Hepatocyte (in vitro differentiated cells): ENCODE measurements at places on chromosomes 16 and 17. TPM values are rescaled to one million over a fixed set of nuclear protein-coding genes. Genes with fewer than 3 reads are reported as not detected.

- peaks cover 8% of the 10 kb centered on the region for H3K4me1 ChIP-seq
- no peak overlapping the region for H3K4me3 ChIP-seq
- DNase-seq, result peak; percentile 66
- no peaks in the 10 kb centered on the region for H3K27me3 ChIP-seq
- H3K36me3 ChIP-seq, result no peaks in the 10 kb centered on the region
These were observed 3.1 kb upstream of the KRT36 start for GRCh38 chr17:41492771-41493170.

DNA sequence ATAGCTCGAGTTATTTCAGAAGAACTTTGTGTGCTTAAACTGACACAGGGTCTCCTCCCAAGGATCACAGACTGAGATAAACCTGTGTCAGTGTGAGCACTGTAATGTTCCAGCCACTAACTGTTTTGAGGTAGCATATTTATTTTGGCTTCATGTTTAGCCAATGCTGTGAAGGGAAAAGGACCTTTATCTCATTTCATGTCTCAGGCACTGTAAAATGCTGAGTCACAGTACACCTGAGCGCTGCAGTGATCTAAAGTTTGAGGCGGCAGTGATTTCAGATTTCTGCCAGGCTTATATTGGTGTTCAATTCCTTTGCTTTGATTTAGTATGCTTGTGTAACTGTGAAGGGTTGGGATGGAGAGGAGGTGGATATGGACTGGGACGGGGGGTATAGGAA, 3.1 kb upstream of the DNAJA2 start:
- H3K4me3 ChIP-seq, result no peak overlapping the region
- no peaks in the 10 kb centered on the region for H3K27me3 ChIP-seq
- no peaks in the 10 kb centered on the region for H3K36me3 ChIP-seq

The STX4 gene
- 23.2 and 25.9 TPM in 2 replicates for total RNA-seq

DNA sequence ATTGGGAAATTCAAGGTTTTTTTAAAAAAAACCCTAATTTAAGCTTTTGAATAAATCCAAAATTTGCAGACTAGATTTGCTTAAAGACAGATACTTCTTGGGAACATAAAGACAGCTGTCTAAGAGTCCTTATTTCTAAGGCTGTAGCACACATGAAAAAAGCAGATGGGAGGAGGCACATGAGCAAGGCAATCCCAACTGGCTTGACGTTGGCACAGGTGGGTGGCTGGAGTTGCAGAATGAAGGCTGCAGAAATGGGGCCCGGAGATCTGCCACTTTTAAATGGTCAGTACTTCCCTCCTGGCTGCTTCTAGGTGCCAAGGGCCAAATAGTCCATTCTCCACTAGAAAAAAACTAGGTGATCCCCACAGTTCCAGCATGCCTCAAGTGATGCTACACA, 4.4 kb downstream of the KIAA0753 start:
- H3K4me1 ChIP-seq, result peaks cover 7% of the 10 kb centered on the region
- H3K27ac ChIP-seq, result no peak overlapping the region
- peaks cover 6% of the 10 kb centered on the region for H3K36me3 ChIP-seq
- no peak for DNase-seq
- no peaks in the 10 kb centered on the region for H3K27me3 ChIP-seq

DNA sequence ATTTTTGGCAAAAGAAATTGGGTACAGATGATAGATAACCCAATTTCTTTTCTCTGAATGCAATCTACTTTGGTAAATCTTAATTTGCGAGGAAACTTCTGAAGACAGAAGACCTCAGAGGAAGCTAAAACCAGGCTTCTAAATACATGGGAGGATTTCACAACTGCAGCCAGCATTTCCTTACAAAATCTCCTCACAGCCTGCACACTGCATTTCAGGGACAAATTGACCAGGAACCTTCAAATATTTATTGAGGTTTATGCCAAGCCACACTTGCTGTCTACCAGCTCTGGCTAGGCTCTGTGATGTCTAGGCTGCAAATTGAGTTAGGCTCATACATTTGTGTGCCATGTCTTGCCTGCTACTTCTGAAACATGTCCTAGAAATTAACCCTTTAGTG, 167.3 kb upstream of the CDH5 start:
- H3K4me3 ChIP-seq, result no peak overlapping the region
- no peak overlapping the region for H3K27ac ChIP-seq
- no peaks in the 10 kb centered on the region for H3K27me3 ChIP-seq

GRCh38 chr17:82346342-82347300, 12.4 kb upstream of the TEX19 start:
- no peak for DNase-seq
- peaks cover 34% of the 10 kb centered on the region for H3K4me1 ChIP-seq
- H3K4me3 ChIP-seq, result no peak overlapping the region

The NFE2L1 gene
- total RNA-seq, result 82.0 and 86.4 TPM in 2 replicates
